ENCODE measurements at places on chromosomes 1 and 21. TPM values are rescaled to one million over a fixed set of nuclear protein-coding genes. Genes with fewer than 3 reads are reported as not detected.
A peak's percentile ranks its signal among the peaks of the same experiment; 100 is the strongest.

Gene CDA
- 2.1 TPM for total RNA-seq

Gene HJV
- 29.5 TPM for total RNA-seq

- DNase-seq, result no peak
Measured at GRCh38 chr1:32744071-32744425, 41.5 kb upstream of the SYNC start.

DNA sequence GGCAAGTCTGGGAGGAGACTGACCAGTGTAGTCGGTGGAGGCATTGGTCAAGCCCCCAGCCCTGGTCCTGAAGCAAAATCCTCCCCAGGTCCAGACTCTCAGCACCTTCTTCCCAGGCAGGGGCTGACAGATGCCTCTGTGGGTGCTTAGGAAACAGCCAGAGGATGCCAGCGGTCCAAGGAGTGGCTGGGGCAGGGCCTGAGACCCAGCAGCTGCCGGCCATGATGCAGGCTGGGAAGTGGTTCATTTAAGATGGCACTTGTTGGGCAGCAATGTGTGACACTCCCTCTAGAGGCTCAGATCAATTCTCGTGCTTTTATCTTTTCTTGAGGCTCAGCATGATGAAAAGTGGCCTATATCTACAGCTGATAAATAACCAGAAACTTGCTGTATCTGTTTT is 165.0 kb upstream of the VAMP3 start:
- no peak for DNase-seq

GRCh38 chr21:45300786-45301520 is 13.3 kb upstream of the POFUT2 start:
- DNase-seq, result no peak

Gene ZNF670
- 4.4 TPM for total RNA-seq

GRCh38 chr1:55684131-55684650 is 469.0 kb upstream of the USP24 start:
- no peak for DNase-seq

Gene CCDC17
- total RNA-seq, result 0.79 TPM

DNA sequence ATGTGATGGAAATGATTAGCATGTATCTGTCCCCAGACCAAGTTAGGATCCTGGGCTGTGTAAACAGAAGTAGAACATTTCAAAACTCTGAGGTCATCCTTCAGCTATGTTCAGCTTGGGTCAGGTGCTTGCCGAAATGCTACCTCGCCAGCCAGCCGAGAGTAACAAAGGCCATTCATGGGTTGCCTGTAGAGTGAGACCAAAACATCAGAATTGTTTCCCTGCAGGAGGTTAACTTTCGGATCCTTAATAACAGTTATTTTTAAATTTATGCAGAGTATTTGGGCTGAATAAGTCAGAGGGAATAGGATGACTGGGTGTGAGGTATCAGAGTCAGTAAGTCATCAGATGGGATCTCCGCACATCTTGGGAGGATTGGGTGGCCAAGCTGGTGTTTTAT is 35.6 kb downstream of the SMYD2 start:
- no peak for DNase-seq

DNA sequence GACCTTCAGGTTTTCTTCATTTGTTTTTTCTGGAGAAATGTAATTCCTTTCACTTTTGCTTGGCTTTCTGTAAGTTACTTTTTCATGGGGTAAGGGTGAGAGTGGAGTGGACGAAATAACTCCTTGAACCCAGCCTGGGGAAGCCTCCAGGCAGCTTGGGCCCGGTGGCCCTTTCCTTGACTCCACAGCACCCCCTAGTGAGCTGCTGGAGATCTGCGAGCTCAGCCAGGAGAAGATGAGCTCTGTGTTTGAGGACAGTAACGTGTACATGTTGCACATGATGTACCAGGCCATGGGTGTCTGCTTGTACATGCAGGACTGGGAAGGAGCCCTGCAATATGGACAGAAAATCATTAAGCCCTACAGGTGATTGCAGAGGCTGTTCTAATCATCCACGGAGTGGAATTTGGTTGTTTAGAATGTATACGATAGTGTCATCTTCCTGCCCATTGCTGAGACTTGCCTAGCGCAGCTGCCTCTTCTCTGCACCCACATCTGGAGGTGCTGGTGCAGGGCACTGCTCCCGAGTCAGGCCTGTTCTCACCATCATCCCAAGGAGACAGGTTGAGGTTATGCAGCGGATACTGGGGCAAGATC is 51.0 kb downstream of the SMYD2 start:
- DNase-seq, result no peak

DNA sequence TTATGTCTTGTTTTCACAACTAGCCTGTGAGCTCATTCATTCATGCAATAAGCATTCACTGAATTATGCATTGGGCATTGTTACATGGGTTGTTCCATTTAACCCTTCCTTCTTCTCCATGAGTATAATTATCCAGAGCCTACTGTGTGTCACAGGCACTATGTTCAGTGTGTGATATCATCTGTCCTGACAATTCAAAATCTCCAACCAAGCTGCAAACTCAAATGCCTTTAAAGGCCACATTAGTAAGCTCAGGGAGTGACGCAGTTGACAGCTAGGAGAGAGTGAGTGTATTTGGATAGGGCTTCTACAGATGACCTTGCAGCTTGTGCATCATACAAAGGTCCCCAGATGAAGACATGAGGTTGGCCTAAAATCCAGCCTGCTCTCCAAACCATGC is 289.5 kb downstream of the OMA1 start:
- DNase-seq, result no peak

GRCh38 chr21:28655471-28655870 is 337.2 kb downstream of the LTN1 start:
- DNase-seq, result no peak

- DNase-seq, result no peak
Measured at GRCh38 chr1:15168479-15168878, 14.9 kb downstream of the TMEM51 start.

GRCh38 chr1:180640531-180640949 is 8.7 kb downstream of the XPR1 start:
- no peak for DNase-seq

DNA sequence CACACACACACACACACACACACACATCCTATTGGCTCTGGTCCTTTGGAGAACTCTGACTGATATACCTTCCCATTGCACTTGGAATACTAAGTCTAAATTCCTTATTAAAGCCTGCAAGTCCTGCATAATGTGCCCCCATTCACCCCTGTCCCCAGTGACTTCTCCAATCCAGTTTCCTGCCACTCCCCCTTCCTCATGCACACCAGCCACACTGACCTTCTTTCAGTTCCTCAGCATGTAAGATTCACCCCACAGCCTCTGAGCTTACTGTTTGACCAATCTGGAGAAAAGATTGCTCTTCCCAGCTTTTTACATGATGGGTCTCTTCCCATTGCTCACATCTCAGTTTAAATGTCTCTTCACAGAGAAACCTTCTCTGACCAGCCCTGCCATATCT is 146.6 kb downstream of the TBX15 start:
- no peak for DNase-seq

Gene PGBD5
- total RNA-seq, result 2.7 TPM

Gene SLC5A9
- total RNA-seq, result 1.5 TPM

- no peak for DNase-seq
Measured at GRCh38 chr1:68339505-68339904, 107.2 kb upstream of the WLS start.

DNA sequence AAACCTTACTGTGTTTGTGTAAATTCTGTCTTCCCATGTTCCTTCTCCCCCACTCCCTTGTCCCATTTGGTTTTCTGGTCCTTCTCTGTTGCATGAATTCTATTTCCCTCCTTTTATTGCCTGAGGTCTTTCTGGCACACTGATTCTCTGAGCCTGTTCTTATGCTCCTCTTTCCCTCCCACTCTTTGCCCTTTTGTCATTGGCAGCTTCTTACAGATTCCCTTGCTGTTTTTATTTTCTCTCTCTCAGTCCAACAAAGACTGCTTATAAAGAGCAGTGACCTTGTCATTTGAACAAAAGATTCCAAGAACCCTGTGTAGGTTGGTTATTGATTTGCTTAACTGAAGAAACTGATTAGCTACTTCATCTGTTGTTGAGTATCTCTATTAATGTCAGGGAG is 49.7 kb downstream of the GPR52 start:
- no peak for DNase-seq

Gene LCE1F
- not detected for total RNA-seq

Gene NHLH1
- total RNA-seq, result 0.20 TPM

- DNase-seq, result no peak
Measured at GRCh38 chr1:160868141-160868540, 5.5 kb upstream of the CD244 start.

GRCh38 chr1:37945743-37946702 is 830 bp downstream of the INPP5B start:
- no peak for DNase-seq

Gene AADACL4
- total RNA-seq, result 0.79 TPM

- DNase-seq, result no peak
Measured at GRCh38 chr1:174800216-174800851, 199.4 kb upstream of the CACYBP start.

DNA sequence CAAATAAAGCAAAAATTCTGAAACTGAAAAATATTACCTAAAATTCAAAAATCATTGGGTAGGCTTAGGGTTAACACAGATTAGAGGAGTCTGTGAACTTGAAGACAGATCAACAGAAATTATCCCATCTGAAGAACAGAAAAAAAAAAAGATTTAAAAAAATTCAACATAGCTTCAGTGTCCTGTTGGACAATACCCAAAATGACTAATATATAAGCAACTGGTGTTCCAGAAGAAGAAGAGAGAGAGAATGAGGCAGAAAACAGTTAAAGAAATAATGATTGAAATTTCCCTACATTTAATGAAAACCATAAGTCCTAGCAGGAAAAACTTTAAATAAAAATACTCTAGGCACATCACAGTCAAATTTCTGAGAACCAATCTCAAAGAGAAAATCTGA is 31.5 kb downstream of the TMCO1 start:
- DNase-seq, result no peak

DNA sequence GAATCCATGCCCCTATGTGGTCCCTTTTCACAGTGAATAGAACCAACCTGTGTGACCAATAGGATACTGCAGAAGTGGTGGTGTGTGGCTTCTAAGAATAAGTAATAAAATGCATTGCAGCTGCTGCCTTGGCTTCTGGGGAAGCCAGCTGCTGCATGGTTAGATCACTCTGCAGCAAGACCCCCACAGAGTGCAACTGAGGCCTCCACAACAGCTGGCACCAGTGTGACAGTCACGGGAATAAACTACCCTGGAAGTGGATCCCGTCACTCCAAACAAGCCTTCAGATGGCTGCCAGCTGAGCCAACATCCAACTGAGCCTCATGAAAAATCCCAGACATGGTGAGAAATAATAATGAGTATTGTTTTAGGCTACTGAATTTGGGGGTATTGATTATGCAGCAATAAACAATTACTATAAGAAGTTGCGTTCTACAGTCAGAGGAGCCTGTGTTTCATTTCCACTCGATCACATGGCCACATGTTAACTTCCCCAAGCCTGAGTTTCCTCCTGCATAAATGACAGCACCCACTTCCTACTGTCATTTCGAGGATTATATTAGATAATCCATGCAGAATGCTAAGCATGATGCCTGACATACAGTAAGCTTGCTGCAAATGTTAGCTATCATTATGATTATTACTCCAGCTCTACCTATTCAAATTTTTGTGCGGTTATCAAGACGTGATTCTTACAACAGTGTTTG is 20.8 kb upstream of the COG2 start:
- DNase-seq, result peak; percentile 81

DNA sequence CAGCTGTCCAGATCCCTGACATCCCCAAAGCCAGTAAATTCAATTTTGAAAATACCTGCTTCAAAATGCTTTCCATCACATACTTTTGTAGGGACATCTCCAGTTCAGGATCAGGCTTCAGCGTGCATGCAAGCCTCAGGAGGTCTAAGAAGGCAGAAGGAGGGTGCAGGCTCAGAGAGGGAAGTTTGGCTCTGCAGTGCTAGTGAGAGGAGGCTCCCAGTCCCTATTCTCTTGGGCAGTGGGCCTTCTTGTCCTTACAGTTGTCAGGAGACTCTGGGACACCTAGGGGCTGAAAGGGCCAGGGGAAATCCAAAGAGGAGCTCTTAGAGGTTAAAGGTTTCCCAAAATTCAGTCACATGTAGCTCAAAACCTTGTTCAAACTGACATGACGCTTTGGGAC is 20.1 kb downstream of the ADCY10 start:
- no peak for DNase-seq

- DNase-seq, result no peak
Measured at GRCh38 chr1:175338387-175339135, 146.0 kb upstream of the KIAA0040 start.

DNA sequence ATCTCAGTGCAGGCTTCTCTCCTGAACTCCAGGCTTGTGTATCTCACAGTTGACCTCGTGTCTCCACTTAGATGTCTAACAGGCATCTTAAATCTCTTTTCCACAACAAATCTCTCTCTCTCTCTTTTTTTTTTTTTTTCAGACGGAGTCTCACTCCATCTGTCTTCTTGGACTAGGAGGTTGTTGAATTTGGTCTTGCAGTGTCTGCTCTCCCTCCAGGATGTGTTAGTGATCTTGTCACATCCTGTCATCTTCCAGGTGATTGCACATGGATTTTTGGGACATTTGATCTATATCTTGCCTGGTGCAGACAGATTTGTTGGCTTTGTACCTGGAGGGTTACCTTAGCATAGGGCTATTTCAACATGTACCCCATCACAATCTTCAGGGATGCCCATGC is 26.5 kb upstream of the KCNA10 start:
- no peak for DNase-seq

DNA sequence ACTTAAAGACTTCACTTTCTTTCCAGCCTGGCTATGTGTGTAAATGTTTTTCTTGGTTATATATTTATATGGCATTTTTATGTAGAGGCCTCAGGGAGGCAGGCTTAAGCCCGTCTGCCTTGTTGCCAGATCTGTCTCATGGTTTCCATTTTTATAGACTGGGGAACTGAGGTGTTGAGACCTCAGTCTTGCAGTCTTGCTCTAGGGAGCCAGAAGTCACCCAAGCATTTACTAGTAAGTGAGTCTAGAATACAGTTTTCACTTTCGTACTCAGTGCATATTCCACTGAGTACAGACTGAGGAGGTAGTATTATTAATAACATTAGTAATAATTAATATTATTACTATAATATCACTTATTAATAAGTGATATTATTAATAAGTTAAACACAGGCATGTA is 161.4 kb downstream of the UCK2 start:
- DNase-seq, result no peak

DNA sequence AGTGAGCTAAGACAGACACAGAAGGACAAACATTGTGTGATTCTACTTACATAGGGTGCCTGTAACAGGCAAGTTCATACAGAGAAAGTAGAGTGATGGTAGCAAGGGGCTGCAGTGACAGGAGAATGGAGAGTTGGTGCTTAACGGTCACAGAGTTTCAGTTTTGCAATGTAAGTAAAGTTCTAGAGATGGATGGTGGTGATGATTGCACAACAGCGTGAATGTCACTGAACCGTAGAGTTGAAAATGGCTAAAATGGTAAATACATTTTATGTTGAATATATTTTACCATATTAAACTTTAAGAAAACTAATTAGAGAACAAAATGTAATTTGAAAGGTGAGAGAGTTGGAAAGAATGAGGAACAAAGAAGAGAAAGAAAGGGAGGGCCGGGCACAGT is 8.7 kb downstream of the CFAP107 start:
- no peak for DNase-seq

GRCh38 chr1:143720087-143721023 is 251.4 kb downstream of the FAM72C start:
- no peak for DNase-seq
